ENCODE measurements at places on chromosomes 2 and 18.

- no peak for DNase-seq
Measured at GRCh38 chr2:71742953-71743601, 289.7 kb downstream of the DYSF start.

DNA sequence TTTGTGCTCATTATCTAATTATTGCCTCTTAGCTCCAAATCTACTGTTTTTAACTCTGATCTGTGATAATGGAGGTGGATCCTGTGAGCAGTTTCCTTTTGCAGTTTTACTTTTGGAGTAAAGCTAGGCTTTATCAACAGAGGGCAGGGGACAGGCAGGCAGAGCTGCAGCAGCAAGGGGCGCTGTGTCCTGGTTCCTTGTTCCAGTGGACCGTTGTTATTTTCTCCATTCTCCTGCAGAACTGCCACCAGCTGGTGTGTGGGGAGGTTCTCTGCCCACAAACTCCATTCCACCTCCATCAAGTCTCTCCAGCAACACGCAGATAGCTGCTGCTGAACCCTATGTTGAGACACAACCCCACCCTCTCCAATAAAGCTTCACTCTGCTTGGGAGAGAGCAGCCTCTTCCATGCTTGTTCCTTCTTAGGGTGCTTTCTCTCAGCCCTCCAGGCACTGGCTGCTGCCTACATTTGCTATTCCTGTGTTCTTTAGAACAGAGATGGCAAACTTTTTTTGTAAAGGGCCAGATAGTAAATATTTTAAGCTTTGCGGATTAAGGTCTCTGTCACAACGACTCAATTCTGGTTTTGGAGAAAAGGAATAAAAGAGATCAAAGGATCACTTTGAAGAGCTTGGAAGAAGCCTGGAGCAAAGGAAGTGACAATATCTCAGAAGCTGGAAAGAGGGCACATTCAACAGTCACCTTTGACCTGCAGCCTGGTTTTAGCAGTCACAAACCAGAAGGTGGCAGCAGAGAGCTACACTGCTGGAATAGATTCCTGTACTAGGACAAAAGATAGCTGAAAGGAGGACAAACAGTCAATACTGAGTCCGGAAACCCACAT is 208.8 kb downstream of the CCDC178 start:
- DNase-seq, result no peak

DNA sequence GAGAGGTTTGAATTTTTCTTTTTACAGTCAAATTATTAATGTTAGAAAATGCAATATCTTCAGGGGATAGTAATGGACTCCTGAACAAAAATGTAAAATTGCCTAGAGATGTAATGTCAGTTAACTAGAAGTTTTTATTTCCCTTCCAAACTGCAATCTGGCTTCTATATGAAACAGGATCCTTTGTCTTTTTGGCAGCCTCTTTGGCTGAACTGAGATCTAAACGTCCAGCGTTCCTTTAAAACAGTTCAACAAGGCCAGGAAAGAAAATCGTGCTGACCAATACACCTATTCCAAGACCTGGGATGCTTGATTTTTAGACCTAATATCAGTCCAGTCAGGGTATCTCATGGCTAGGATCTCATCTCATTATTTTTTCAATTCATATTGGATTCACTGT is 245.5 kb downstream of the FIGN start:
- no peak for DNase-seq

- DNase-seq, result no peak
Measured at GRCh38 chr2:68371581-68371980, 6.5 kb downstream of the PLEK start.

DNA sequence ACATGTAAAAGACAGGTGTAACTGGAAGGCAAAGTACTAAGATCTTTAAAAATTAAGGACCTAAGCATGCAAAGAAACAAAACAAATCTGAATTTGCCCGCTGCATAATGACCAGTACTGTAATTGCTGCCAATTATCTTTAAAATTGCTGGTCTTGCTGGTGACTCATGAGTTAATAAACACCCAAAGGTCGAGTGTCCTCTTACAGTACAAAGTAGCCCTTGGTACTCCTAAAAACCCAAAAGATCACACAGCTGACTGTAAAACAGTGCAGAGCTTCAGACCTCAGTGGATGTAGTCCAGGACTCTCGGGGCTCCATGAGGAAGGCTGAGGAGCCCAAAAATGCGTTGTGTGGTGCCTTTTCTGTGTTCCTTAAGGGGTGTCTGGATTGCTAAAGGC is 308.7 kb downstream of the CNTNAP5 start:
- no peak for DNase-seq

- DNase-seq, result no peak
Measured at GRCh38 chr2:225737556-225737955, 338.0 kb downstream of the NYAP2 start.

- DNase-seq, result no peak
Measured at GRCh38 chr2:224781400-224781799, 65.2 kb upstream of the CCDC195 start.

GRCh38 chr2:167626301-167626700 is 621.1 kb downstream of the STK39 start:
- DNase-seq, result no peak

DNA sequence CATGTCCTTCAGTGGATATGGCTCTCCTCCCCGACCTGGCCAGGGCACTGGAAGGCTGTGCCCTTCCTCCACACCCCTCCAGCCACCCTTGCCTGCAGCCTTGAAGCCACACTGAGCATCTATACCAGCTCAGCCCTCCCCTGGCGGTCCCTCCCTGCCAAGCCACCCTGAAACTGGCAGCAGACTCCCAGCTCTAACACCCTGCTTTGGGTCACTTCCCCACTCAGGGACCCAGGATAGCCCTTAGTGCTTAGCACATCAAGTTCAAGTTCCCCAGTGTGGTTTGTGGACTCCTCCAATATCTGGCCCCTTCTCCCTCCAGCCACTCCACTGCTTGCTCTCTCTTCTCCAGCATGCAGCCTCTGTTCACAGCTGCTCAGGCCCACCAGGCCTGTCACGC is 89.4 kb downstream of the TNS1 start:
- no peak for DNase-seq

- no peak for DNase-seq
Measured at GRCh38 chr18:46301571-46301970, 197.4 kb downstream of the HAUS1 start.

DNA sequence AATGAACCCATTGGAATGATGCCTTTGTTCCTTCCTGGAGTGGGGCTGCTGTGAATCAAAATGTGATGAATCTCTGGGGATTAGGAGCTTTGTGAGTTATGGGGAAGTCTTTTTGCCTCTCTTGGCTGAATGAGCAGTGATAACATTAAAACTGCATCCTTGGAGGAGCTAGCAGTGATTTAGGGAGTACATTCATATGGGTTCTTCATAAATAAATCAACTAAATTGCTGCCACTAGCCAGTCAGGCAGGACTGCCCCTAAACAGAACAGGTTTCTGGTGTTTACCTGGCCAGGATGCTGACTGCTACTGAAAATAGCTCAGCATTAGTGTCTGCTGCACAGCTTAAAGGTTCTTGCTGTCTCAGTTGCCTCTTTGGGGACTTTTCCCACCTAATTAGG is 244.5 kb upstream of the MEX3C start:
- DNase-seq, result no peak

DNA sequence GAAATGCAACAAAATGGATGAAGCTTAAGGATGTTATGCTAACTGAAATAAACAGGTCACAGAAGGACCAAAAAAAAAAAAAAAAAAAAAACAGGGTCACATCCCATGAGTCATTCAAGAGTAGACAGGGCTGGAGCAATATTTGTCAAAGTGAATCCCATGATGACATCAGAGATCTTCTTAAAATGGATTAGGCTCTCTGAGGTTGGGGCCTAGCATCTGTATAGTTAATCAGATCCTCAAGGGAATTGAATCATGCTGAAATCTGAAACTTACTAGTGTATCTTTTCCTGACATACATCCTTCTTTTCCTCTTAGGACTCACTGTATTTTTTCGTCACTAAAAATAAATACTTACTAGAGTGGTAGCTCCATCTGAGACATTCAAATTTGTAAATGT is 380.6 kb upstream of the NXPH2 start:
- no peak for DNase-seq

DNA sequence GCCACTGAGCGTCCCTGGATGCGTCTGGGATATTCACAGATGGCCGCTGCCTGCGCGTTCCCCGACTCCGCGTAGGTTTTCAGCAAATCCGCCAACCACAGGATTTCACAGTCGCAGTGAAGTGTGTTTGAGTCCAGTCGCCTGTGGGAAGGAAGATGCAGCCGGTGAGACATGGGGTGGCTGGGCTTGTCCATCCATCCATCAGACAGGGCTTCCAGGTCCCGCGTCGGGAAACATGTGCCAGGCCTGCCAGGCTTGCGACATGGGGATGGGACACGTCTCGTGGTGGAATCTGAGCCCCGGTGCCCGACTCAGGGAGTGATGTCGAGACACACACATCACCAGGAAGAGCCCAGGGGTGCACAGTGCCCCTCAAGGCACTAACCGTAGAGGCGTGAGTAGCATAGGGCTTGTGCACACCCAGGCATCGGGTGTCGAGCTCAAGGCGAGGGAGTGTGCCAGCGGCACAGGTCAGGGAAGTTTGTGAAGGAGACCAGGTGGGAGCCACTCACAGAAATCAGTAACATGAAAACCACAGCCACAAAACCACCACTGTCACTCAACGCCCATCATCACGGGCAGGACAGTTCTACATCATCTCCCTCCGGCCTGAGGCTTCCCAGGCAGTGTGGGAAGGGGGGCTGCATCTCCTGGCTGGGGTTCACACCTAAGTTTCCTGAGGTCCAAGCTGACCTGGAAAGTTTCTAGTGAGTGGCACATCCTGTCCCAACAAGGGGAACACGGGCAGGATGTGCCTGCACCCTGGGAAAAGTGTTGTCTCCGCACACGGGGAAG is 63.9 kb downstream of the PXDN start:
- no peak for DNase-seq

- DNase-seq, result no peak
Measured at GRCh38 chr2:201631041-201631440, 12.3 kb downstream of the TMEM237 start.

DNA sequence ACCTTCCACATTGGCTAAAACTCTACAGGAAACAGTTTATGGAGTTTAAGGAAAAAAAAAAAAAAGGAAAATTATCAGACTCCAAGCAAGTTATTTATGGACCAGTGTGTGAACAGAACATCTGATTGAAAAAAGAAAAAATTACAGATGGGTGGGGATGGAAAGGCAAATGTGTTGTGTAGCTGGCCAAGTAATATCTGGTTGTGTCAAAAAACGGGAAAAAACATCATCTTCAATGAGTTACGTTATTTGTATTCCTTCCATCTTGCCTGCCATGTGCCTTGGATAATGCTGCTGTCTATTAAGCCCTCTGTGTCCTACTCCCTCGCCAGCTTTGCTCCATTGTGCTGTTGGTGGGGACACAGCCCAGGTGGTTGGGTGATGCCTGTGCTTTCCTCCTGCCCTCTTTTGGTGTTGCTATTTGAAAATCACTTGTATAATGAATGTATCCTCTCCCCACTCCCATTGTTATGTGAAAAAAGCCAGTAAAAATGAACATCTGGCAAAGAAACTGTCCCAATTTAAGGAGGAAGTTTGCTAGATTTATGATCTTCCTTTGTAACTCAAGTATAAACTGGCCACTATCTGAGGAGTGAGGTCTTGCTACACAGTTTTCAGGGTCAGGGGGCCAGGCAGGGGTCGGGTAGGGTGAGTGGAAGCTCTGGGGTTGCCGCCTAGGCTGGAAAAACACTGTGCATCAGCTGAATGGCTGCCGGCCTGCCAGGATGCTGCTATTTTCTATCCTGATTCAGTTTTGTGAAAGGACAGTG is 155.9 kb downstream of the FMNL2 start:
- DNase-seq, result no peak

DNA sequence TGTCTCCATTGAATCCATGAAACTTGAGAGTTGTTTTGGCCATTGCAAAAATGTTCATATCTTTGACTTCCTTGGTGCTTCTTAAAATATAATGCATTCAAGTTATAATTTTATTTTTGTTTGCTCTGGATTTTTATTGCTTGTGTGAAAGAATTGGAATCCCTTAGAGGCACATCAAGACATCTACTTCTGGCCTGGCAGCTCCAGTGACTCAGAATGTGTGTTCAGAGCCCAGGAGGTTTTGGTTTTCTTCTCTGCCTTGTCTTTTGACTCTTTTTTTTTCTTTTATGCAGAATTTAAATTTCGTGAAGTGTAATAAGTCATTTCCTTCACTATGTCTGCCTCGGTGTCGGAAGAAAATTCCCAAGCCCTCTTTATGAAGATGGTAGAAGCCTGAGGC is 180.2 kb downstream of the LTBP1 start:
- no peak for DNase-seq

DNA sequence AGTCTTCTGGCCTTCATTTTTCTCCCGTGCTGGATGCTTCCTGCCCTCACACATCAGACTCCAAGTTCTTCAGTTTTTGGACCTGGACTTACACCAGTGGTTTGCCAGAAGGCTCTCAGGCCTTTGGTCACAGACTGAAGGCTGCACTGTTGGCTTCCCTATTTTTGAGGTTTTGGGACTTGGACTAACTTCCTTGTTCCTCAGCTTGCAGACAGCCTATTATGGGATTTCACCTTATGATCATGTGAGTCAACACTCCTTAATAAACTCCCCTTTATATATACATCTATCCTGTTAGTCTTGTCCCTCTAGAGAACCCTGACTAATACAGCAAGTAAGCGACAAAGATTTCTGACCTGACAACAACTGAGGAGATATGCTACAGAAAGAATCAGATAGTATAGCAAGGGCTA is 7.2 kb downstream of the CDC42EP3 start:
- DNase-seq, result no peak

GRCh38 chr18:75154259-75154658 is 54.7 kb downstream of the PTGR3 start:
- no peak for DNase-seq

GRCh38 chr18:31772699-31773098 is 12.0 kb upstream of the SLC25A52 start:
- DNase-seq, result no peak

DNA sequence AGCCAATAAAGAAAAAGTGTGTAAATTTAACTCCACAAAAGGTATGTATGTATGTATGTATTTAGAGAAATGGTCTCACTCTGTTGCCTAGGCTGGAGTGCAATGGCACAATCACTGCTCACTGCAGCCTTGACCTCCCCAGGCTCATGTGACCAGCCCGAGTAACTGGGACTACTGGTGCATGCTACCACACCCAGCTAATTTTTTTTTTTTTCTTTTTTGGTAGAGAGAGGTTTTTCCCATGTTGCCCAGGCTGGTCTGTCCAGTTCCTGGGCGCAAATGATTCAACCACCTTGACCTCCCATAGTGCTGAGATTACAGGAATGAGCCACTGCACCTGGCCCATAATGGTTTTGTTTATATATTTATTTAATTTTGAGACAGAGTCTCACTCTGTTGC is 67.1 kb downstream of the CERKL start:
- DNase-seq, result no peak

GRCh38 chr18:49569724-49570123 is 7.9 kb downstream of the LIPG start:
- no peak for DNase-seq
